ENCODE measurements at places on chromosomes 6 and 20. TPM values are rescaled to one million over a fixed set of nuclear protein-coding genes. Genes with fewer than 3 reads are reported as not detected.

DNA sequence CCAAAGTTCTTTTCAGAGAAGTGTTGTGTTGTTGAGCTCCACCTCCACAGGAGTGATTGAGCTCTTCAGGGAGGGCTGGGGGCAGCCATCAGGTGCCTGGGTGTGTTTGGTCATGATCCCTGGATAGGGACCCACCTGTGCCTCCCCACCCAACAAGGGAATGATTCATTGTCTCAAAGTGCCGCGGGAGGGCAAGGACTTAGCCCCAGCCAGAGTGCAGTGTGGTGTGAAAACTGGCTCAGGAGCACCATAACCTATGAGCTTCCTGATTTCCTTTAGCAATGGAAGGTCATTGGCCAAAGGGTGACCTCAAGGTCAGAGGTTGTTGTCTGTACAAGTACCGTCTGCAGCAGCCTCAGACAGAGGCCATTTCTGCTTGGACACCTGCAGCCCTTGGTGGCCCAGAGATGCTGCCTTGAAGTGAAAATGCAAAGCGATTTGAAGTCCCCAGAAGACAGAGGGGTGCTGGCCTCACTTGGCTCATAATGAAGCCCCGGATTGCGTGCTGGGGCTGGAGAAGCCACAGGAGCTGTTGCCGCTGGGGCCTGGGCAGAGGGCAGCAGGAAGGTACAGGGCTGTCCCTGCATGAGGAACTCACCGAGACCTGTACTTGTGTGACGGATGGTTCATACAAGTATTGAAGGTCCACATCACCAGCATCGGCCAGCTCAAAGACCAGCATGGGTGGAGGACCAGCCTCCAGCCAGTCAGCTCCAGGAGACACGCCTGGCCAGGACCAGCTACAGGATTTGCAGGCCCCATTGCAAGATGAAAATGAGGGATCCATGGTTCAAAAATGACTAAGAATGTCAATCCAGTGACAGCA, 100.6 kb upstream of the DUSP22 start:
- peaks cover 12% of the 10 kb centered on the region for H3K4me1 ChIP-seq
- H3K4me3 ChIP-seq, result no peak overlapping the region
- H3K27ac ChIP-seq, result no peak overlapping the region
- no peak for DNase-seq
- no peaks in the 10 kb centered on the region for H3K27me3 ChIP-seq
- no peaks in the 10 kb centered on the region for H3K36me3 ChIP-seq

Gene STK35
- 22.4 TPM for total RNA-seq

DNA sequence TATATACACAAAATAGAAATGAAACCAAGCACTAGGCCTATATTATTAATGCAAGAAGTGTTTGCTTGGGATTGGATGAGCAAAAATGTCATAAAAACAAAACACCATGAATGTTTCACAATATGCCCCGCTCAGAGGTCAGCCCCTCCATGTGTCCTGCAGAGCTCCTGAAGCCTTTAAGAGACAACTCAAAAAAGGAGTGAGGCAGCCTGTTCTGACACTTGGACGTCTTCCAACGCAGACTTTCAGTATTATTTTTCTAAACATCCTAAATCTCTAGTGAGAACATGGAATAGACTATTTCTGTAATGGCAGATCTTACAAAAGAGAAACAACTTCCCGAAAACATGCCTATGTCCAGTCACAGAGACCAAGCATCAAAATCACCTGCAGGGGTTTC, 322.6 kb downstream of the PRKN start:
- no peaks in the 10 kb centered on the region for H3K27me3 ChIP-seq
- H3K4me3 ChIP-seq, result no peak overlapping the region
- no peaks in the 10 kb centered on the region for H3K4me1 ChIP-seq
- H3K36me3 ChIP-seq, result no peaks in the 10 kb centered on the region
- DNase-seq, result no peak

DNA sequence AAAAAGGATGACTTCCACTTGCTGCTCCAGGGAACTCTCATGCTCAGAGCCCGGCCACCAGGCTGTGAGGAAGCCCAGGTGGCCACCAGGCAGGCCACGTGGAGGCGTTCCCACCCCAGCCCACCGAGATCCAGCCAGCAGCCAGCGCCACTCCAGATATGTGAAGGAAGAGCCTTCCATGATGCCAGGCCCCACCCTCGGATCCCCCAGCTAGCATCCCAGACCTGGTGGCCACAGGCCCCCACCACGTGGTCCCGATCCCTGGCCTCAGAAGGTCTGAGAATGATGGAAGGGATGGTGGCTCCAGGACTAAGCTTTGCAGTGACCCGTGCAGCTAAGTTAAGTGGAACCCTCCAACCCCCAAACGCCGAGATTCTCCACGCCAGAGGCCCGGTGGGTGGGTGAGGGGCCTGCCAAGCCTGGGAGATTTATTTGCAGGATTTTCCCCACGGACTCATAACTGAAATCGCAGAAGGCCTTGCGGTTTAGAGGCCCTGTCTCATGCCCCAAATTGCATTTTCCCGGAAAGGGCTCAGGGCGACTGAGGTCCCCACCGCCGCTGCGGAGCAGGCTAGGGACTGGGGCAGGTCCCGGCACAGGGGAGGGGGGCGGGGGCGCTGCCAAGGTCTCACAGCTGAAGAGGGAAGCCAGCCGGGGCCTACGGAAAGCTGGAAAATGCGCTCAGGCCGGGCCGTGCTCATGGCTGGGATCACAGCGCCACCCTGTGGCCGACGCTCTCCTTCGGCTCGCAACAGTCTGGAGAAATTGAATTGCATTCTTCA, 31.1 kb upstream of the CST7 start:
- H3K36me3 ChIP-seq, result no peaks in the 10 kb centered on the region
- no peaks in the 10 kb centered on the region for H3K4me1 ChIP-seq

GRCh38 chr6:19408331-19408730, 428.8 kb upstream of the ID4 start:
- peaks cover 4% of the 10 kb centered on the region for H3K4me1 ChIP-seq
- DNase-seq, result no peak
- no peak overlapping the region for H3K27ac ChIP-seq
- no peaks in the 10 kb centered on the region for H3K27me3 ChIP-seq
- H3K4me3 ChIP-seq, result no peak overlapping the region

Gene MOG
- not detected for total RNA-seq

DNA sequence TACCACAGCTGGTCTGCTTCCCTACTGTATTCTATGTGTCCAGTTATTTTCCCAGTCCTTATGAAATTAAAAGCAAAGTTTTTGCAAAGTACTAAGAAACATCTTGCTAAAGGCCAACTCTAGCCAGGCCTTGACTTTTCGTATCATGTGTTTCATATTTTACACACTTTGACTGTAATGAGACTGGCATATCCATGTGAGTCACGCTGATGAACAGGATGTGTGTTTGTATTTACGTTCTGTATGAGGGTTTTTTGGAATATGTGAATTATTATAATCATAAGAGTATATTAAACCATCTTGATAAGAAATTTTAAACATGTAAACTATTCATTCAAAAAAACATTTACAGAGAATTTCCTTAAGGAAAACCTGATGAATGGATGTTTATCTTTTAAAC, 59.7 kb downstream of the EYA4 start:
- H3K4me3 ChIP-seq, result no peak overlapping the region
- no peaks in the 10 kb centered on the region for H3K36me3 ChIP-seq
- no peaks in the 10 kb centered on the region for H3K27me3 ChIP-seq
- H3K27ac ChIP-seq, result no peak overlapping the region
- no peaks in the 10 kb centered on the region for H3K4me1 ChIP-seq
- no peak for DNase-seq

Gene FILIP1
- 46.1 TPM for total RNA-seq

Gene VGLL2
- not detected for total RNA-seq

GRCh38 chr6:101302593-101302992, 90.9 kb upstream of the GRIK2 start:
- no peaks in the 10 kb centered on the region for H3K36me3 ChIP-seq
- no peak for DNase-seq
- no peak overlapping the region for H3K4me3 ChIP-seq
- H3K27ac ChIP-seq, result no peak overlapping the region
- H3K4me1 ChIP-seq, result no peaks in the 10 kb centered on the region
- H3K27me3 ChIP-seq, result no peaks in the 10 kb centered on the region

DNA sequence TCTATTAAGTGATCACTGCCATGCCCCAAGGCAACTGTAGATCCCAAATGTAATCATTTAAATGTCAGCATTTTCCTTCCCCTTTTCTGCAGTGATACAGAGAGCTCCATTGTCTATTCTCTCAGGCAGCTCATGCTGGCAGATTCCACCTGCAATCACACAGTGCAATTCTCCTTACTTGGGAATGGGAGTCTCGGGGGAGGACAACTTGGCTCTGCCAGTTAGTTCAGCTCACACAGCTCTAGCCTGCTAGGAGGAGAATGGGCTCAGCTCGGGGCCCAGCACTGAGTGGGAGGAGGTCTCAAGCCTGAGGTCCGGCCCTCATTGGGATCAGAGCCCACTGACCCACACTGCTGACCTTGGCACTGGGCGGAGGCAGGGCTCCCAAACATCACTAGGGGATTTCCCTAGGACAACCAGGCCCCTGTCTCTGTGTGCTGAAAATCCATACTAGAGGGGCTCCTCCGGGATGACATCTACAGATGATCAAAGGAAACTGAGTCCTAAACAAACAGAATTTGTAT, 109.2 kb upstream of the ASF1A start:
- no peaks in the 10 kb centered on the region for H3K27me3 ChIP-seq
- no peak overlapping the region for H3K4me3 ChIP-seq
- H3K36me3 ChIP-seq, result no peaks in the 10 kb centered on the region

DNA sequence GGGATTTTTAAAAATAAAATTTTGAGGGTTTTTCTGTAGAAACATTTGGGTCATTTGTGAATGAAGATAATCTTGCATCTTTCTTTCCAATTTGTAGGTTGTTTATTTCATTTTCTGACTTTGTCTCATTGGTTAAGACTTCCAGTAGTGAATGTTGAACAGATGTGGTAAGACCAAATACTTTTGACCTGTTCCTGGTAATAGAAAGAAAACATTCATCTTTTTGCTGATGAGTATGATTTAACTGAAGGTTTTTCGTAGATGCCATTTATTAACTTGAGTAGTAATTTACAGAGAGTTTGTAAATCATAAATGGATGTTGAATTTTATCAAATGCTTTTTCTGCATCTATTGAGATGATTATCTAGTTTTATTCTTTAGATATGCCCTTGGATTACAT, 416.1 kb upstream of the CITED2 start:
- no peaks in the 10 kb centered on the region for H3K4me1 ChIP-seq
- no peak overlapping the region for H3K27ac ChIP-seq
- no peak overlapping the region for H3K4me3 ChIP-seq
- H3K27me3 ChIP-seq, result no peaks in the 10 kb centered on the region
- no peak for DNase-seq

DNA sequence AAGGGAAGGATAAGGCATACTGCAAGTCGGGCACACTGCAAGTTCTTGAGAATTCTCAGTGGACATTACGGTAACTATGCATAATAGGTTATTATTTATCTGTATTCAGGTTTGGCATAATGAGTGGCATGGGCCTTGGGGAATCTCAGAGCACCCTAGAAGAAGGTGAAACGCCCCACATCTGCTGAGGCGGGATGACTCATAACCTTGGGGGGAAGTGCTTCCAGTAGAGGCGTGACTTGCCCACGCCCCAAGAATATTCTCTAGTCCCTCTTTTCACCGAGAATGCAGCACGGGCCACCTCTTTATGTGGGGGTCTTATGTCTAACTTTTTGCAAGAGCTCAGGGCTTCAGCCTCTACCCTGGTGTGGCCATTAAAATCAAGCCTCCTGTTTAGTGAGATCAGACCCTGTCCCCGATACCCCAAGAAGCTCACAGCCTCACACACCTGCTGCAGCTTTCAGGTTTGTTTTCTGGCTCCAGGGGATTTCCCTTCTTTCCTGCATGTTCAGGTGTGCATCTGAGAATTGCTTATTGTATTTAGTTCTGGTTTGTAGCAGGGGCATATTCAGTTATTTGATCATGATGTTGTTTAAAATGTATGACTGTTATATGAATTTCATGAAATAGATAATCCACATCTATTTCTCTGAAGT, 19.1 kb downstream of the ZFP64 start:
- peaks cover 29% of the 10 kb centered on the region for H3K36me3 ChIP-seq
- no peak overlapping the region for H3K27ac ChIP-seq
- no peaks in the 10 kb centered on the region for H3K4me1 ChIP-seq
- DNase-seq, result no peak
- no peaks in the 10 kb centered on the region for H3K27me3 ChIP-seq
- H3K4me3 ChIP-seq, result no peak overlapping the region

DNA sequence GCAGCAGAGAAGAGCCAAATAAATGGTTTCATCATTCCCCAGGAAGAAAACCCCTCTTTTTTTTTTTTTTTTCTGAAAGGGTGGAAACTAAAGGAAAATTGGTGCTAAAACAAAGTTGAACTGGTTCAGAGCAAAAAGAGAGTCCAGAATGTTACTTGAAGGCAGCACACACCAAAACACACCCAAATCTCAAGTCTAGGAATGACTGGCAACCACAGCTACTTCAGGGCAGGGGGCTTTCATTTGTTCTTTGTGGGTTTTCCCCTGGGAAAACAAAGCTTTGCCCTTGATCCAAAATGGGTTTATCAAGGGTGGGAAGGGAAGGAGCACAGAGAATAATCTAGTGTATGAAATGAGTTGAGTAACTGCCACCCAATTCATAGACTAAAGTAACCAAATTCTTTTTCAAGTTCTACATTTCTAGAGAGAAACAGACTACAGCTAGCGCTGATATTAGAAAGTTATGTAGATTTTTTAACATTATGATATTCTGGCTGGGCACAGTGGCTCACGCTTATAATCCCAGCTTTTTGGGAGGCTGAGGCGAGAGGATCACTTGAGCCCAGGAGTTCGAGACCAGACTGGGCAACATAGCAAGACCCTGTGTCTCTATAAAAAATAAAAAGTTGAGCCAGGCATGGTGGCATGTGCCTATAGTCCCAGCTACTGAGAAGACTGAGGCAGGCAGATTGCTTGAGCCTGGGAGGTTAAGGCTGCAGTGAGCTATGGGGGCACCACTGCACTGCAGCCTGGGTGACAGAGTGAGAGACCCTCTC, 119.8 kb downstream of the NFATC2 start:
- no peaks in the 10 kb centered on the region for H3K27me3 ChIP-seq
- H3K4me1 ChIP-seq, result peaks cover 13% of the 10 kb centered on the region
- H3K27ac ChIP-seq, result no peak overlapping the region
- no peaks in the 10 kb centered on the region for H3K36me3 ChIP-seq
- no peak overlapping the region for H3K4me3 ChIP-seq

Gene GPLD1
- 4.2 TPM for total RNA-seq

DNA sequence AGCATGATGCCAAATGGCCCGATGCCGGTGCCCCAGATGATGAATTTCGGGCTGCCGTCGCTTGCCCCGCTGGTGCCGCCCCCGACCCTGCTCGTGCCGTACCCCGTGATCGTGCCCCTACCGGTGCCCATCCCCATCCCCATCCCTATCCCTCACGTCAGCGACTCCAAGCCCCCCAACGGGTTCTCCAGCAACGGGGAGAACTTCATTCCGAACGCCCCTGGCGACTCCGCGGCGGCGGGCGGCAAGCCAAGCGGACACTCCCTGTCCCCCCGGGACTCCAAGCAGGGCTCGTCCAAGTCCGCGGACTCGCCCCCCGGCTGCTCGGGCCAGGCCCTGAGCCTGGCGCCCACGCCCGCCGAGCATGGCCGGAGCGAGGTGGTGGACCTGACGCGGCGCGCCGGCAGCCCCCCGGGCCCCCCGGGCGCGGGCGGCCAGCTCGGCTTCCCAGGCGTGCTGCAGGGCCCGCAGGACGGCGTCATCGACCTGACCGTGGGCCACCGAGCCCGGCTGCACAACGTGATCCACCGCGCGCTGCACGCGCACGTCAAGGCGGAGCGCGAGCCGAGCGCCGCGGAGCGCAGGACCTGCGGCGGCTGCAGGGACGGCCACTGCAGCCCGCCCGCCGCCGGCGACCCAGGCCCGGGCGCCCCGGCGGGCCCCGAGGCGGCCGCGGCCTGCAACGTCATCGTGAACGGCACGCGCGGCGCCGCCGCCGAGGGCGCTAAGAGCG, 144.6 kb downstream of the SOBP start:
- peaks cover 21% of the 10 kb centered on the region for H3K4me1 ChIP-seq
- DNase-seq, result no peak
- no peak overlapping the region for H3K27ac ChIP-seq
- no peaks in the 10 kb centered on the region for H3K27me3 ChIP-seq
- peaks cover 4% of the 10 kb centered on the region for H3K36me3 ChIP-seq

Measured in esophagus muscularis mucosa (tissue), 4 donors.